ENCODE measurements at places on chromosomes 12 and 14.

GRCh38 chr12:53500142-53500775, 824 bp upstream of the TARBP2 start:
- no peak for DNase-seq

DNA sequence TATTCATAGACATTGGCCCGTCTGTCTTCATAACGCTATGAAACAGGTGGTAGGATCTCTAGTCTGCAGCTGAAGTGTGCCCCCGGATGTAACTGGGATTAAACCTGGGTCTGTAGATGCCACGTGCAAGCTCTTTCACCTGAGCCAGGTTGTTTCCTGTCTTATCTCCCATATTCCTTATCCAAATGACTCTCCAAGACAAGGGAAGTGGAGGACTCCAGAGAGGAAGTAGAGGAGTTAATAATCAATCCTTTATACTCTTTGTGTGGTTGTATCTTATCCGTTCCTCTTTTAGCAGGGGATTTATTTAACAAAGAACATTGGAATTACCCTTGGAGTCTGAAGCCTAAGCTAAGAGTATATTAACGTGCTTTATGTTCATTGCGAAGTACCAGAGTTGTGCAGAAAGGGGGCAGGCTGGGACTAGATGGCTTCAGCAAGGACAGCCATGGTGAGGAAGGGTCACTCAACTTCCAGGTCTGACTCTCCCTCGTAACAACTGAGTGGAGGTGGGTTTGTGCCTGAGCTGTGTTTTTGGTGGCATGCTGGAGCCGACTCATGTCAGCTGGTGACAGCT, 82.8 kb downstream of the RIN3 start:
- no peak for DNase-seq

DNA sequence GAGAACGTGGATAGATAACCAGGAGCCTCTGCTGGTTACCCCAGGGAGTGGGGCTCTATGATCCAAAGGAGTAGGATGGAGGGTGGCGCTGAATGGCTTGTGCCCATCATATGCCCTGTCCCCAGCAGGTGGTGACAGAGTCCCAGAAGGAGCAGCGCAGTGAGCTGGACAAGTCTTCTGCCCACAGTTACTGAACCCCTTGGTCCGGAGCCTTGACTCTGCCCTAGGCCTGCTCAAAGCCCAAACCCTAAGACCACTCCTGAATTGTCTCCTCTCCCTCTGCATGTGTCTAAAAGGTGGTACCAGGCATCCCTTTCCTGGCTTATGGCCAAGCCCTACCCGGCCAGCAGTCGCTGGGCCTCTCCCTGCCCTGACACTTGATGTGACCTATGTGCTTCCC, 3.2 kb downstream of the PRPH start:
- no peak for DNase-seq

DNA sequence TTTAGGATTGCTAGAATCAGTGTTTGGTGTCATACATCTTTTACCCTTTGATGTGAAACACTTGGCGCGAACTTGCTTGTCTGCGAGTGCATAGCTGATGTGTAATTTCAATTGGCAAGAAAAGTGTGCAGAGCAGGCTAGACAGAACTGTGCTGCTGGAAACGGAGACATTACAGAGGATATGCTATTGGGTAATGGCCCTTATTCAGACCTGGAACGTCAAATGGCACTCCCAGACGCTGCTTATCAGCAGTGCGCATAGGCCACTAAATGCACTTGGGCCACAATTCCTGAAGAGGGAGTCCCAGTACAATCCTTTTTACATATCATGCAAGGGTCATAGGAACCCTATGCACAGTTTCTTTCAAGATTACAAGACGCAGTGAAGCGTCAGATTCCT, 15.7 kb upstream of the SLC10A1 start:
- no peak for DNase-seq

DNA sequence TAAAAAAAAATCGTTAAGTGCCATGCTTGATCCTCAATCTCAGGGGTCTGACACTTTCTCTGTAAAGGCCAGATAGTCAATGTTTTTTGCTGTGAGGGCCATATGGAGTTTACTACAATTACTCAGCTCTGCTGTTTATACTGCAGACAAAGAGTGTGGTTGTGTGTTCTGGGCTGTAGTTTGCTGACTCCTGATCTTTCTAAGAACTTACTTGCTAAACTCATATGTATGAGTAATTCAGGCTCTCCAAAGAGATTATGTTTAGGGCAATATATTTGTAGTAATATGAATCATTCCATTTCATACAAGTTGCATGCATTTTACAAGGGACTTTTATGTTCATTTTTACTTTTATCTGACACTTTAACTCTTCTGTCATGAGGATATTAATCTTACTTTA, 188.2 kb downstream of the TMTC2 start:
- DNase-seq, result no peak

DNA sequence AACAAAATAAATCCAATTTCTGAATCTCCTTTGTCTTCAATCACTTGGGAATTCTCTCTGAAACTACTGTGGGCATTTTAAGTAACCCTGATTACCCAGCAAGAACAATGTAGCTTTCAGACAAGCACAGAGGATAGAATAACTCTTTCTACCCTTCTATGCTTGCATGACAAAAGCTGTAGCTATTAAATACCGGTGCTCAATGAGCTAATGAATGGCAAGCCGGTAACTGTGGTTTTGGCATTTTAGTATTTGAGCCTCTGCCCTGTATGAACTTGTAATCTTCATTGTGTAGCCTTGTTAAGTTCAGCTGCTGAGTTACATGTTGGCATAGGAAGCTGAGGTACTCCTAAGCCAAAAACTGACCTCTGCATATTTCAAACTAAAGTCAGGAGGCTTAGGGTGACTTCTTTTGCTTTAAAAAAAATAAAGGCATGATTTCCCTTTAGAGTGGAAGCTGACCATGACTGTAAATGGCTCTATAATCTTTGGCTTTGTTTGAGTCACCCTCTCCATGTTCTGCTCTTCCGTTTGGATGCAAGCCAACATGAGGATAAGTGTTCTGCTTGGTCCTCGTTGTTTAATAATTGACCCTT, 171.0 kb upstream of the HIF1A start:
- DNase-seq, result no peak

DNA sequence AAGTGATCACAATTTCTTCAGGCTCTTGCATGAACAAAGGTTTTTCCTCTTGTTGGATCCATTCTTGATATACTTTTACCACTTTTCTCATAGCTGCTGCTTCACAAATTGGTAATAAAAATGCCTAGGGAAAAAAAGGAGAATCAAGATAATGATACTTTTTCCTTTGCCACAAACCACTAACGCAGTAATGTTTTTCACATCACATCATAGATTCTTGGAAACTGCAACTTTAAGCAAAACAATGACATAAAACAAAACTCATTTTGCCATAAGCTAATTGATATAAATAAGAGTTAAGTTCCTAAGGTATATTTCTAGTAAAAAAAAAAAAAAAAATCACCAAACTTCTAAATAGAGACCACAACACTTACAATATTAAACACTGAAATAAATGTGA, 66.7 kb downstream of the RALGAPA1 start:
- no peak for DNase-seq

GRCh38 chr14:64218344-64219240, 75.6 kb downstream of the ESR2 start:
- DNase-seq, result no peak

DNA sequence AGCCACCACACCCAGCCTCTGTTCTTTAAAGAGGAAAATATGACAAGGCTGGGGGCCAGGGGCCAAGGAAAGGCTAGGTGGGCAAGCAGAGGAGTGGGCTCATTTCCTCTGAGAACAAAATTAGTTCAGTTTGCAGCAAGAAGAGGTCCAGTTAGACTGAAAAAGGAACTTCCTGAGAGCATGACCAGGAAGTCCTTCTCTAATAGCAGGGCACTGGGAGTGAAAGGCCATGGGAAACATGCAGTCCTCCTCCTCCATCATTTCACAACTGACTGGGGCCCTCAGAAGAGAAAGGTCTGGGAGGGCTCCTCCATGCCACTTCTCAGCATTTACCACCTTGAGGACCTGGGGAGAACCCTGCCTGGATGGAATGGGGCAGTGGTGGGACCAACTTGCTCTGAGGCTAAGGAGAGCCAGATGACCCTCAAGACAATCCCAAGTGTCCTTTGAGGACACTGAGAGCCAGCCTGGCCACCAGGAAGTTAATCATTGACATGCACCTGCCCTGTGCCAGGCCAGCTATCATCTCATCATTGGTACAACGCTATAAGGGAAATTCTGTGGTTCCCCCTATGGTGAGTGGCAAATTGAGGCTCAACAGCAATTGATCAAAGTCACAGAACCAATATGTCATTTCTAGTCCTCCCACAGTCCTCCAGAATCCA, 2.0 kb downstream of the AQP2 start:
- no peak for DNase-seq

GRCh38 chr12:119676022-119676421, 8.1 kb downstream of the PRKAB1 start:
- no peak for DNase-seq

GRCh38 chr12:20187456-20187855, 180.9 kb upstream of the PDE3A start:
- DNase-seq, result no peak

GRCh38 chr12:93215290-93215678, 162.4 kb upstream of the NUDT4 start:
- DNase-seq, result no peak

GRCh38 chr12:700016-700415, 36.8 kb upstream of the NINJ2 start:
- DNase-seq, result no peak

- DNase-seq, result no peak
Observed at GRCh38 chr14:78403278-78403815, 233.2 kb downstream of the NRXN3 start.

- no peak for DNase-seq
Observed at GRCh38 chr14:52025310-52025709, 36.0 kb downstream of the RTRAF start.

DNA sequence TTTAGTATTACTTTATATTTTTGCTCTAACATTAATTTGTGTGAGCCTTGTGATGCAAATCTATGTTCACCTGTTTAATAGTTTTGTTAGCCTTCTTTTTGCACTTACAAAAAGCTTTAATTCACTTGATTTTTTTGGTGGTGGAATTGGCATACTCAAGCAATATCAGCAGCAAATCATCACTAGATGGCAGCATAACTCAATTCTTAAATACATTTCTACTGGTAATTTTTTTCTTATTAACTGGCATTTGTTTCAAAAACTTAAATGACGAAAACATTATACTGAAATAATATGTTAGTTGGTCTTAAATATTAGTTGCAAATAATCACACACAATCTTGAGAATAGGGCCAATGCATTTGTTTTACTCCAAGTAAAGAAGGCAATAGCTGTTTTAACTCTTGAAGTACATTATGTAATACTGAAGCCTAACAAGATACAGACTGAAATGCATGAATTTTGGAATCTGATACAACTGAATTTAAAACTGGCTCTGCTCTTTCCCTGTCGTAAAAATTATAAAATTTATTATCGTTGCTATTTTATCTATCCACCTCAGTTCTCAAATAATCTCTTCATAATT, 151.5 kb downstream of the ATXN7L3B start:
- no peak for DNase-seq

- no peak for DNase-seq
Observed at GRCh38 chr12:112309797-112310196, 72.4 kb downstream of the HECTD4 start.

DNA sequence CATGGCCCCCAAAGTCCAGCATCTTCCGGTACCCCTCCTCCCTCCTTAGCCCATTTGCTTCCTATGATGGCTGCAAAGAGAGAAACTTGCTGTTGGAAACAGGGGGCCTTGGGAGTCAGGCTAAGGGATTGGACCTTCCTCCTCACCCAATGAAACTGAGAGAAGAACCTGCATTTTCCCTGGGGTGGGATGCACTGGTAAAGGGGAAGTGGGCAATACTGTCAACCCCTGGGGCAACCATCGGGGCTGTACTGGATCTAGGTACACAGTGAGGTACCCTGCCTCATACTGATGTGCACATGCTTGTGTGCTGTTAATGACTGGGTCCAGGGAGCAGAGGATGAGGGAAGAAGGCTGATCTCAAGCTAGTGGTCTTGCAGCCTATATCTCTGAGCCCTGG, 11.0 kb upstream of the JPH4 start:
- DNase-seq, result no peak

DNA sequence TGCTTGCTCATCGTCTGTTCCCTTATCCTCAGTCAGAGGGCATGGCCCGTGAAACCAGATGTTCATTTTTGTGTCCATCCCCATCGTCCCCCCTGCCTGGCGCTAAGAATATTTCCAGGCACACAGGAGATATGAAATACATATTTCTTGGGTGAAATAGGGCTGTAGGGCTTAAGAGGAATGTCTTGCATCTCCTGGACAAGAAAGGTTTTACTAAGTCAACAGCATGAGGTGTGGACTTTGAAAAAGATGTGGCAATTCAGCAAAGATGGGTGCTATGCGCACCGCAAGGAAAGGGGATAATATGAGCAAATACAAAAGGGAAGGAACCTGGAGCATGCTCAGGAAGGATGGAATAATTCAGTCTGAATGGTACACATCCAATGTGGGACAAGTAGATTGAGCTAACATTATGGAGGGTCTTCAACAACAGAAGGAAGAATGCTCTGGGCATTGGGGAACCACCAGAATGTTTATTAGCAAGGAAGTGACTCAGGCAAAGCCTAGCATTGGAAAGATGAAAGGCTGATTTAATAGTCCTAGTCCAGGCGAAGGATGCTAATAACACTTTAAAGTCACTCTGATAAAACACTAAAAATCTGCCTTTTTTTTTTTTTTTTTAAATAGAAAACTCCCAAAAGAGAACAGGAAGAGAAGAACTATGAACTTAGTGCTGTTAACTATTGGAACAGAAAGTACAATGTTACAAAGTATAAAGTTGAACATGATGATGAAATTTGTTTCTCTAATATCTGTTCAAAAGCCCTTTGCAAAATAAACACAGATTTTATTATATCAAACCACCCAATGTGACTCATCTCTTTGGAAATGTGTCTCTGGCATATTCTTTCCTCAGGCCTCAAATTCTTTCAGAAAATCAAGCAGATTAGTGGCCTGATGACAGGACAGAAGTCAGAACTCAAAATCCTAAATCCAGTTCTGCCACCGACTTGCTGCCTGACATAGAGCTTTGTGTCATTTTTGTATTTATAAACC, 449.5 kb downstream of the BCAT1 start:
- no peak for DNase-seq

GRCh38 chr14:101066826-101067510, 163.4 kb upstream of the RTL1 start:
- no peak for DNase-seq

DNA sequence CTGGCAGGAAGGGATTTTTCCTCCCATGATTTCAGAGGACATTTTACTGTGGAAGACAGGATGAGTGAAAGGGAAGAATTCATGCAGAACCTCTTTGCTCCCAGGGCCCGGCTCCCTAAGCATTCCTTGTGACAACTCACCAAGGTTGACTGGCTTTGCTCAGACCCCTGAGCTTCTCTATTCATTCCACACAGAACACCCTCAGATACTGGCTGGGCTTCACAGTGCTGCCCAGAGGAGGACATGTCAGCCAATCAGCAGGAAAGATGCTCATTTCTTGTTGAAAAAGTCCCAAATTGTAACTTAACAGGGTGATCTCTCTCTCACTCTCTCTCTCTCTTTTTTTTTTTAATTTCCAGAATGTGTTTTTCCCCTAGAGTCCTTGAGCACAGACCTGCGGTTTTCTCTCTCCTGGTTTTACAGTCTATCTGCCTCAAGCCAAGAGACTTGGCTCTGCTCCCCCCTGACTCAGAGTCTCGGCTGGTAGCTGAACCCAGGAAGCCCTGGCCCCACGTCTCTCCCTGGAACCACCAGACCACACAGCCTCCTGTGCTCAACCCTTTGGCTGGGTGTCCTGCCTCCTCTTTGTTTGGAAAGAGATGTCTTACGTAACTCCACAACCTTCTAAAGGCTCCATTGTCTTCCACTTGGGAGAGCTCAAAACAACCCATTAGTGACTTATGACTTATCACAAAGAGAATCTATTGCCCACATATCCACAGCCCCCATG, 43.9 kb downstream of the SSPN start:
- no peak for DNase-seq

- DNase-seq, result no peak
Observed at GRCh38 chr12:85693093-85693665, 143.0 kb downstream of the RASSF9 start.
